NCI-H1436 treated with DMSO at 0.1 percent for 48 hours (cell line): ENCODE measurements at places on chromosomes 7 and 10.

- no peak for DNase-seq
Measured at GRCh38 chr7:26278770-26279169, 12.9 kb upstream of the SNX10 start.

GRCh38 chr7:81887098-81888090 lies 117.5 kb upstream of the HGF start:
- peak; percentile 54 for DNase-seq

GRCh38 chr10:50552308-50552707 lies 71.4 kb downstream of the SGMS1 start:
- DNase-seq, result no peak

GRCh38 chr7:101168412-101169049 lies 3.2 kb upstream of the VGF start:
- no peak for DNase-seq

GRCh38 chr10:15300697-15301096 lies 70.4 kb downstream of the FAM171A1 start:
- DNase-seq, result no peak
